DMS53 (cell line): ENCODE measurements at places on chromosomes 11 and 22.

DNA sequence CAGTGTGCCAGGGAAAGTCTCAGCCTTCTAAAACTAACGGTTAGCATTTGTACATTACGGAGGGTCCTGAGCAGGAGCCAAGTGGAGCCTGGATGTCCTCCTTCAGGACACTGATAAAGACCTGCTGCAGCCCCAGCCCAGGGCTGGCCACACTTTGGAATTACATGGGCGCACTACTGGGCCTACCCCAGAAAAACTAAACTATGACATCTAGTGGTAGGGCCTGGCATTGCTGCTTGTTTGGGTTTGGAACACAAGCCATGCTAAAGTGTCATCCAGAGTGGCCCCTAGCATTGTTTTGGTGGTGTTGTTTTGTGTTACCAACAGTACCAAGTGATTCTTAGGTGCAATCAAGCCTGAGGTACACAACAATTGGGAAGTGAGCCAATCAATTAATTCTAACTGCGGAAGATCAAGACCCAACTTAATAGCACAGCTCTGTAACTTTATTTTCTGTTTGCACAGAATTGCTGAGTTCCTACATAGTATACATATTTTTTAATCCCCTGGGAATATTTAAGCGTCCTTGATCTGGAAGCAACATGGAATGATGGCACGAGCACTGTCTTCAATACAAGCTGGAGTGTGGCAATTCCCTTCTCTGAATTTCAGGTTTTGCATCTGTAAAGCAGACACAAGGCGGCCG lies 340.7 kb downstream of the LARGE1 start:
- DNase-seq: peak; percentile 68

- no peak for DNase-seq
Observed at GRCh38 chr22:29641700-29642330, 38.4 kb downstream of the NF2 start.

- no peak for DNase-seq
Observed at GRCh38 chr22:21865041-21865440, 2.4 kb downstream of the MAPK1 start.

- no peak for DNase-seq
Observed at GRCh38 chr11:86765878-86766277, 34.5 kb upstream of the PRSS23 start.

DNA sequence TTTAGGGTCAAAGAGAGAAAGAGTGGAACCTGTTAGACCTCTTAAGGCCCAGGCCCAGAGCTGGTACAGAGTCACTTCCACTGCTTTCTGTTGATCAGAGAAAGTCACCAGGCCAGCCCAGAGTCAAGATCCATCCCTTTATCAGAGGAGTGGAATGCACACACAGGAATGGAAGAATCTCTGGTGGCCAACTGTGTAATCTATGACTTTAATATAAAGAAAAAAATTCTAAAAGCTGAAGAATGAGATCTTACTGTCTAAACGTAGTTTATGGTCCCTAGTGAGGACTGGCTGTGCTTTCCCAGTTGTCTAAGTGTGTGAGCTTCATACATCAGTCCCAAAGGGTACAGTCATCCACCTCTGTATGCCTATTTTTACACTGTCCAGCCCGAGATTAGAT lies 51.0 kb downstream of the PPFIBP2 start:
- DNase-seq: no peak

GRCh38 chr11:118258410-118258809 lies 5.7 kb downstream of the MPZL2 start:
- peak; percentile 19 for DNase-seq
